ENCODE measurements at places on chromosomes 13 and 19.

DNA sequence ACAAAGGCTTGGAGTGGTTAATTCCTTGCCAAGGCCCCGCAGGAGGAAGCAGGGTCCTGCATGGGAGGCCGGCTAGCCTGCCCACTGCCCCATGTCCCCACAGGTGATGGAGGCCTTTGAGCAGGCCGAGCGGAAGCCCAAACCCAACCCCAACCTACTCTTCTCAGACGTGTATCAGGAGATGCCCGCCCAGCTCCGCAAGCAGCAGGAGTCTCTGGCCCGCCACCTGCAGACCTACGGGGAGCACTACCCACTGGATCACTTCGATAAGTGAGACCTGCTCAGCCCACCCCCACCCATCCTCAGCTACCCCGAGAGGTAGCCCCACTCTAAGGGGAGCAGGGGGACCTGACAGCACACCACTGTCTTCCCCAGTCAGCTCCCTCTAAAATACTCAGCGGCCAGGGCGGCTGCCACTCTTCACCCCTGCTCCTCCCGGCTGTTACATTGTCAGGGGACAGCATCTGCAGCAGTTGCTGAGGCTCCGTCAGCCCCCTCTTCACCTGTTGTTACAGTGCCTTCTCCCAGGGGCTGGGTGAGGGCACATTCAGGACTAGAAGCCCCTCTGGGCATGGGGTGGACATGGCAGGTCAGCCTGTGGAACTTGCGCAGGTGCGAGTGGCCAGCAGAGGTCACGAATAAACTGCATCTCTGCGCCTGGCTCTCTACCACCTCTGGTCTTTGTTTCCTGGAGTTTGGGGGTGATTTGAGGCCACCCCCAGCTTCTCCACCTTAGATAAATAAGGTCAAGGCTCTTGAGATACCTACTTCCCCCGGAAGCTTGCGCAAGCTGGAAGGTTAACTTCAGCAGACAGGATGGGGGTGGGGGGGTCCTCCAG, 2.6 kb downstream of the B3GNT8 start:
- DNase-seq, result no peak

- DNase-seq, result no peak
These were observed 413.3 kb downstream of the KCTD12 start for GRCh38 chr13:76472916-76473315.

GRCh38 chr13:64428196-64428595, 2801.9 kb downstream of the PCDH9 start:
- no peak for DNase-seq

GRCh38 chr19:51136851-51137551, 5.1 kb upstream of the SIGLEC7 start:
- DNase-seq, result no peak

- DNase-seq, result no peak
These were observed 62.9 kb downstream of the TRPC4 start for GRCh38 chr13:37806666-37807065.

GRCh38 chr13:42056583-42056982, 8.1 kb downstream of the DGKH start:
- no peak for DNase-seq

- DNase-seq, result no peak
These were observed 62.5 kb downstream of the TNFRSF19 start for GRCh38 chr13:23632741-23633140.

- DNase-seq, result no peak
These were observed 24.0 kb upstream of the EIF3G start for GRCh38 chr19:10143681-10144080.

- no peak for DNase-seq
These were observed 14.4 kb downstream of the ACP7 start for GRCh38 chr19:39098365-39099269.

DNA sequence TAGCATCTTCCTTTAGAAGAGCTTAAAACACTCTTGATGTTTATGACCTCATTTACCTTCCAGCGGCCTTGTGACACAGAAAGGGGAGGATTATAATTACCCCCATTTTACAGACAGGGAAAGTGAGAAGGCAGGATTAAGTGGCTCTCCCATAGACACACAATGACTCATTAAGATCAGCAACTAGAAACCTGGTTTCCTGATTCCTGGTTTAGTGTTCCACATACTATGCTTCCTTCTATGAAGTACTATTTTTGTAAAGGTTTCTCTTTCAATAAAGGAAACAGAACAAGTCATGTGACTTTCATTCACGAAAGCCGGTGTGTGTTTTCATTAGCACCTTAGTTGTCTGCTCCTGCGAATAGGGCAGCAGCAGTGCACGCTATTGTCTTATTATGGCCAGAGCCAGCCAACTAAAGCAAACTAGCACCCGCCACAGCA, 8.3 kb downstream of the IRS2 start:
- no peak for DNase-seq

DNA sequence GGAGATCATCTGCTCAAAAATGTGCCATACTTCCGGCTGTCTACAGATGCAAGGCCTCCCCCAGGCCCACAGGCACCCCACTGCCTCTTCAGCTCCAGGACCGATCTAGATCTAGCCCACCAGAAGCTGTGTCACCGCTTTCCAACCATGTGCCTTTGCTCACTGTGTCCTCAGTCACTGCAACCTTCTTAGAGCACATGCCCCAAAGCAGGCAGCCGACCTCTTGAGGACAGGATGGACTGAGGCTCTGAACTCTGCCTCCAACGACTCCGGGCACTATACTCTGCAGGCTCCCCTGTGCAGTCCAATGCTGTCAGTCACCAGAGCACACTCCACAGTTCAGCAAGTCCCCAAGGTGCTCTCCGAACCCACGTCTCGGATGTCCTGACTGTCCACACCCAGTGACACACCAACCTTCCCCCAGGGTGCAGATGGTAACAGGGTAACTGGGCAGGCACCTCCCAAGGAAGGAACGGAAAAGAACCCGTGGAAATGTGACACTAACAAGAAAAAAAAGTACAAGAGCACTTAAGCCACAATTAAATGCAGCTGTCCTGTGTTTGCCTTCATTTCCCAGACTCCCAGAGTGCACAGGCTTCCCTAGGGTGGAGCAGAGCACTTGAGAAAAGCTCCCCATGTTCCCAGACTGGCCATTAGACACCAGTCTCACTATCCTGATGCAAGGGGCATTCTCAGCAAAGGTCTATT, 4.8 kb downstream of the STK24 start:
- DNase-seq, result no peak

Measured in GM19239 (cell line).